Cerebellar nuclear complex (tissue), 1 donor: ENCODE measurements at places on chromosomes 6 and 20.
A peak's percentile ranks its signal among the peaks of the same experiment; 100 is the strongest.

DNA sequence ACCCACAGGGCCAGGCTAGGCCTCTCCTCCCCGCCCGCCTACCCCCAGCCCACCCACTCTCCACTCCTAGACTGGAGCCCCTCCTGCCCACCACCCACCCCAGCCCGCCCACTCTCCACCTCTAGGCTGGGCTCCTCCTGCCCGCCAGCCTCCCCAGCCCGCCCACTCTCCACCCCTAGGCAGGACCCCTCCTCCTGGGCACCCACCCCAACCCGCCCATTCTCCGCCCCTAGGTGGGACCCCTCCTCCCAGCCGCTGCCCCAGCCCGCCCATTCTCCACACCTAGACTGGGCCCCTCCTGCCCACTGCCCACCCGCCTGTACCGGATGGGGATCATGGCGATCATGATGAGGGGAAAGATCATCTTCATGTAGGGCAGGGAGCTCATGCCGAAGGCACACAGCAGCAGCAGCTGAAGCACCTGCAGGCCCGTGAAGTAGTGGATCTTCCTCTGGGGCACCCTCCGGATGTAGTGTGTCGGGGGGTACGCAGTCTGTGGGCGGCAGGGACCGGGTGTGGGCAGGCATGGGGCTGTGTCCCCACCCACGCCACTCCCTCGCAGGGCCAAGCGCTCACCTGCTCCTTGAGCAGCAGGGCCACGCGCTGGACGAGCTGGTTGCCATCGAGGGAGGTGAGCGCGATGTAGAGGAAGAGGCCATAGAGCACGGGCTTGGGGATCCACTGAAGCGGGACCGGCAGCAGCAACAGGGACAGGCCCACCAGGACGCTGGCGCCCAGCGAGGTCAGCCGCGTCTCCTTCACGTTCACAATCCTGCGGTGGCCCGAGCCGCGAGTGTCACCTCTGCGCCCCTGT lies 10.8 kb downstream of the SLC4A11 start:
- no peak for DNase-seq

- no peak for DNase-seq
Measured at GRCh38 chr6:159325476-159325875, 156.3 kb downstream of the FNDC1 start.

GRCh38 chr6:90428514-90428913 lies 131.9 kb upstream of the BACH2 start:
- no peak for DNase-seq

DNA sequence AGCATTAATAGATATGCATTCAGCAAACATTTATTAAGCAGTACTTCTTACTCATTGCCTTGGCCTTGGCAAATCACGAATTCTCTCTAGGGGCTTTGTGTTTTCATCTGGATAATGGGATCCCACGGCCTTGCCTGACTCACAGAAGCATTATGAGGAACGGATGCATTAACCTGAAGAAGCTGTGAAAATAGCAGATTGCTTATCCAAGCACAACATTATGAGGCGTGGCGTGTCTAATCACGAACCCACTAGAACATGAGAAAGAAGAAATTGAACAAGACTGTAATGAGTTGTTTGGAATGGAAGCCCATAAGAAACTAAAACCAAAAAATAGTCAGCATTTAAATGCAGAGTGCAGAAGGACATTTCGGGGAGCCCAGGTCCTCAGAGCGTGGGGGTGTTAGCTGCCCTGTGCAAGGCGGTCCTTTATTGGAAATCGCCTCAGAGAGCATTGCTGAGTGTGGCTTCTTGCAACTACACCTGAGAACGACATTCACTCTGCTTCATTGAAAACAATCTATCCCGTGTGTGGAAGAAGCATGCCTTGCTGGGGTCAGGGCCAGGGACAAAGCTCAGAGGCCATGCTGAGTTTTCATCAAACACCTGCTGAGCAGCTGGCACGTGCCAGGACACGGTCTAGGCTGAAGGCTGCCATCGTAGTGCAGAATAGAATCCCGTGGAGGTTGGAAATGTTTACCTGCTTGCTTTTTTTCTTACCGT lies 179.9 kb downstream of the ZDHHC14 start:
- DNase-seq = no peak

DNA sequence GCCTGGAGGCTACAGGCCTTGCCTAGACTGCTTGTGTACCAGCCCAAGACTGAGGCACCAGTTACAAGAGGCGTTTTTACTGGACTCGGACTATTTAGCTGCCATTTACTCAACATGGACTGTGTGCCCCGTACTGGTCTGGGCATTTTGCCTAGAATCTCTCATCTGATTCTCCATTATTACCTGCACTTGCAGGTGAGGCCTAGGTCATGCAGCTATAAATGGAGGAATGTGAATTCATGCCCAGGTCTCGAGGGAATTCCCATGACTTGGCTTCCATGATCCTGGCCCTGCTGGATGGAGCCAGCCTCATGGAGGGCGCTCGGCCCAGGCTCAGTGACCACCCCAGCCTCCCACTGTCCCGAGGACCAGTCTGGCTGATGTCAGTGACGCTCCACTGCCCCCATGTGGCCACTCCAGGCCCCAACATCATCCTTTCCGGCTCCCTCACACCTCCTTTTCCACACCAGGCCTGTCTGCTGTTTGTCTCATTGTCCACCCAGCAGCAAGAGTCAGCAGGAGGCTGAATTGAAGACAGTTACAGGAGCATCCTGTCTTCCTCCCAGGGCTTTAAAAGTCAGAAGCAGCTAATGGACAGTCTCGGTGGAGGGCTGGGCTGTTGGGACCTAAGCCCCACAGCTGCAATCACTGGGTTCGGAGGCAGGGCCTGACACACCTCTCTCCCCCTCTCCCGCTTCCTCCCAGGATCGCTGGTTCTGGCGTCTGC lies 8.7 kb downstream of the MMP24OS start:
- peak; percentile 68 for DNase-seq

- no peak for DNase-seq
Measured at GRCh38 chr6:131741688-131742393, 31.0 kb upstream of the CTAGE9 start.

DNA sequence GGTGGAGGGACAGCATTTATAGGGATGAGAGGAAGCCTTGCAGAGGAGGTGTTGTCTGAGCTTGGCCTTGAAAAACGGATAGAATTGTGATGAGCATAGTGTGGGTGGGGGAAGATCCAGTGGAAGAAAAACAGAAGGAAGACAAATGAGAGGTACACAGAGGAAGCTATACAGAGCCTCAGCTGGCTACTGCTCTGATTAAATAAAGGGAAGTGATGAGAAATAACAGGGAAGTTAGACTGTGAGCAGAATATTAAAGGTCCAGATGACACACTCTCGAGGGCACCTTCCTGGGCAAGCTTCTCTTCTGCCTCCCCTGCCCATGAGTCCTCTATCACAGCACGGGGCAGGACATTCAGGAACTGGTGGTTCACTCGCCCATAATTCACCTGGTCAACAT lies 182.3 kb downstream of the KIF16B start:
- no peak for DNase-seq

- DNase-seq = no peak
Measured at GRCh38 chr20:63093966-63094766, 87.4 kb upstream of the BHLHE23 start.

GRCh38 chr6:27980111-27980510 lies 23.1 kb downstream of the OR2B6 start:
- no peak for DNase-seq

- DNase-seq = no peak
Measured at GRCh38 chr6:149915970-149916865, 6.7 kb downstream of the RAET1G start.

- DNase-seq = no peak
Measured at GRCh38 chr6:56555438-56555872, 87.2 kb downstream of the DST start.

DNA sequence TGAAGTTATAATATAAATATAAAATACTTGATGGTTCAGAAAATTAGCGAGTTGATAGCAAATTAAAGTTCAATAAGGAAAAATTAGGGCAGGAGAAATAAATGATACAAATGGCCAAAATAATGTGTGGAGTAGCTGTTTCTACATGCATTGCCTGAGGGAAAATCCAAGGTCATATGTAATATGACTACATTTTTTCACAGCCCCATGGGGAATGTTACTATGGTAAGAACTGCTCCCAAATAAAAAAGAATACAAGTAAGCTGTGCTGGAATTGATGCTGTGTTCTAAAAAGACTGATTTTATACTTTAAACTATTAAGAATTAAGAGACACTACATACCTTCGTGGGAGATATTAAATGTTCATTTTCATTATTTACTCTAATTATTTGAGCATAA lies 34.1 kb downstream of the MEI4 start:
- no peak for DNase-seq

DNA sequence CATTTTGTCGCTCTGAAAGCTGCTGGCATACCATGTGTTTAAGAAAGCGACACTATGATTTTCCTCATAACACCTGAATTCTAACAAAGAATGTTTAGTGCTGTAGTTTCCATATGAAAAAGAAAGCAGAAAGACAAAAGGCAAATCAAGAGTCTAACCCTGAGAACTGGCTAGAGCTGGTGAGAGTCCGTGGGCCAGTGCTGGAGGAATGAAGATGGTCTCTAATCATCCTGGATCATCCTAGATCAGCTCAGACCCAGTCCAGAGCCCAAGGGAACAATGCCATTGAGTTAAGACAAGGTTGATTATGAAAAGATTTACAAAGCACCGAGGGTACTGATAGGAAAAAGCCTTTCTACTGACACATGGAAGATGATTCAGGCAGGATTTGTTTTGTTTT lies 73.0 kb upstream of the MYLIP start:
- DNase-seq = no peak

DNA sequence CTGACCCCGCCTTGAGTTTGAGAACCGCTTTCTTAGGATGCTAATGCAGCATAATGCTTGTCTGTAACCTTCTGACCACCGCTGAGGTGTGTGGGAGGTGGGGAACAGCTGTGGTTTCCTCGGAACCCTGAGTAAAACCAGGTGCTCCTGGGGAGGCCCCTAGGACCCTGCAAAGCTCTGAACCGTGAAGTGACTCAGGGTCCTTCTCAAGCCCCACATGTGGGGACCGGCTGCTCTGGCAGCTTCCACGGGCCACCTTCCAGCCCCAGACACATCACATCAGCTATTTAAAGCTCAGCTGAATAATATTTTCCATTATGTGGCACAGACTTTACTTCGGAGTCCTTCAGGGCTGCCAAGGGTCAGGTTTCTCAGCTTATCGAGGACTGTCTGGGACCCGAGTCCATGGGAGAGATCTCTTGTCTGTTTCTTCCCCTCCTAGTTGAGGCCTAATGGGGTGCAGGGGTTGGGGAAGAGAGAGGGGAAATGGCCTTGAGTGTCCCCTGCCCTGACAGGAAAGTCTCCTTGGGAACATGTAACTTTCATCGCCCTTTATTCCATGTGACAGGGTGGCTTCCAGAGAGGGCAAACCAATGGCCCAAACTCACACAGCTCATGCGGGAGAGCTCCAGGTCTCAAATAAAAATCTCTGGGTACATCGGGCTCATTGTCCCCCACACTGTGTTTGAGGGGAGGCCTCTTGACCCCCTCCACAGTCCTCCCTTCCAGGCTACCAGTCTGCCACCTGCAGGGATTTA lies 186.1 kb upstream of the SLC24A3 start:
- no peak for DNase-seq
